ENCODE measurements at places on chromosomes 1 and 21.

DNA sequence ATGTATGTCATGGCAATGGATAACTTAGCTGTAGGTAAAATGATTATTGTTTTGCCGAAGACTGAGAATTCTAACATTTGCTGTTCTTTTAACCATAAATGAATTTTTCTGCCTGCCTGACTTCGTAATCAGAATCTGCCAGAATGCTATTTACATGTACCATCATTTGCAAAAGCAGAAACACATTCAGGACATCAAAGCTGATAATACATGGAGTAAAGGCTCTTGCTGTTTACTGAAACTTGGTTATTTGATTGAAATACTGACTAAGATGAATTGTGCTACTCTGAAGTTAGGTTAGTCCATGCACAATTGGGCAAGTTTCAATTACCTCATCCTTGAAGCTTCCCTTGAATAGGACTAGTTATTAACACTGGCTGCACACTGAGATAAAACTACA lies 293.8 kb downstream of the PLA2G4A start:
- DNase-seq = no peak

- DNase-seq = no peak
Observed at GRCh38 chr1:20429296-20429695, 56.7 kb downstream of the CAMK2N1 start.

- DNase-seq = no peak
Observed at GRCh38 chr1:10975567-10976326, 36.7 kb upstream of the TARDBP start.

DNA sequence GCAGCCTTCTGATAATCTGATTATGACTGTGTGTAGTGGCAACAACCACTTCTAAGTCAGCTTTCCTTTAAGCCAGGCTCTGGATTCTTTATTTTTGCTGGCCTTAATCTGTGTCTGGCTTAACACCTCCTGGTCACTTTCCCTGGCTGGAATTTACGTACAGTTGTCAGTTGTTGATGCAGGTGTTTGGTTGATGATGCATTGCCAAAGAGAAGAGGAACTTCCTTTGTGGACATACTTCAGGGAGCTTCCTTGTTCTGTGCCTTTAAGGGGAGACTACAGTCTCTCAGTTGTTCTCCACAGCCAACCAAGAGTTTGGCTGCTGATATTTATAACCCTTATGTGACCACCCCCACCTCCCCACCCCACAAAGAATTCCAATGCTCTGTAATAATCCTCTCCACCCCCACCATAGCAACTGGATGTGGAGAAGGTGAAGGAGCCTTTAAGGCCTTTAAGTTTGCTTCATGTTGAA lies 96.0 kb upstream of the BMP8A start:
- DNase-seq = no peak

DNA sequence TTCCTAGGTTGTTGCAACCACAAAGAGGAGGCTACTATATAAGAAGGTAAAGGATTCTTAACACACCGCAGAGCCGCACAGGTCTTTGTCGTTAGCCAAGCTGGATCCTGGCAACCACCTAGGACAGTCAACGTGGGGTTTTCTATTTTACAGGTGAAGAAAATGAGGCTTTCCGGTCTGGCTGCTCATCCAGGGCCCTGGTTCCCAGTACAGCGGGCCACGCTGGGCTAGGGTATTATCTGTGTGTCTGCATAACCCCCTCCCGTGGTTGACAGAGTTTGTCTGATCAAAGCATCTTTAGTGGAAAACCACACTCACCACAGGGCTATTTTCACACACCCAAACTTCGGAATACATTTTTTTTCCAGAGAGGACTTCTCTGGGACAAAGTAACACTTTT lies 39.0 kb upstream of the PDE9A start:
- DNase-seq = peak; percentile 67

DNA sequence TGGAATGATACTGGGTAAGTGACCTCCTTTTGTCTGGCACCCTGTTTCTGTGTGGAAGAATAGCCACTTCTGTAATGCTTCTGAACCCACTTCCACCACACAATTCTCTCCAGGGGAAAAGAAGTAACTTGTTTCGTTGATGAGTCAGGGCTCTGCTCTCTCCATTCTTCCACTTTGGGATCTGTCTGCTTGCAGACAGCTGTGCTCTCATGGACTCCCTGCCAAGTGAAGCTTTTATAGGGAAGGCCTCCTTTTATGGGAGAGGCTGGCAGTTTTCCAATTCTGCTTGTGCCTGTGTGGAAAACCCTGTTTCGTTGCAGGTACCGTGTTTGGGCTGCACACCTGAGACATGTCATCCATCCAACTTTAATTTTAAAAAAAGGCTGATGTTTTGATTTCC lies 130.7 kb downstream of the GIPC2 start:
- DNase-seq = no peak

DNA sequence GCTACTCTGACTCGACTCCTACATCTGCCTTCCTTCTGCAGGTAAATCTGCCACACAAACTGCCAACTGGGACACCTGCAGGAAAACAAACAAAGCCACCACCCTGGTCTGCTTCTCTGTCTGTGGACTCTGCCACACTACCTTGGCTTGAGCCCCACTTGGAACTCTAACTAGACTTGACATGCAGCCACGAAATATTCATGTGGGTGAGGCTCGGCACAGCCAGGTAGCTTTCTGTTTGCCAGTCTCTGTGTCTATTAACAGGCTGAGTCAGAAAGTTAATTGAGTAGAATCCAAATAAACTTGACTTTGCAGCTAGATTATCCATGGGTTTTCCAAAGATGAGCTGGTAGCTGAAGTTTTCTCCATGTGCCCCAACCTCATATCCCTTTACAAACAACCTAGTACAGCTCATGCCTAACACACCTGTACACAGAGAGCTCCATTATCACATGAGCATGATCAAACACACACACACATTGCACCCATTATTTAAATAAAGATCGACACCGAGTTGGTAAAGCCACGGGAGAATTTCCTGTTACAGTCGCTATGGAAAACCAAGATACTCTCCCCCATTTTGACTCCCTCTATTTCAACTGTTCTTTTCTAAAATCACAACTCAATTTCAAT lies 808 bp downstream of the C1orf116 start:
- no peak for DNase-seq

GRCh38 chr1:70855203-70855602 lies 192.4 kb downstream of the PTGER3 start:
- DNase-seq = no peak

DNA sequence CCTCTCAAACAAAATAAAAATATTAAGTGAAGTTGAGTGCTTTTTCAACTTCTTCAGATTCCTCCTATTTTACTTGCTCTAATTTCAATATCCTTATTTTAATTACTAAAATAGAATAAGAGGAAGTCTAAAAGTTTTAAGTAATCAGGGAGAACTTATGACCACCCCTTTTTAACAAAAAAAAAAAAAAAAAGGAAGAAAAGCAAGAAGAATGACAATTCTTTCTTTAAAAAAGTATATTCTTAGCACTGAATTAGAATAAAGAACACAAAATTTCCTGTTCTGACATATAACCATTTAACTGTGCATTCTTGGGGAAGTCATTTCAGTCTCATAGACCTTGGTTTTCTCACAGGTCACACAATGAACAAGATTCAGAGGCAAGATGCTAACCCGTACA lies 46.8 kb downstream of the SAMSN1 start:
- no peak for DNase-seq

Data from CD4-positive, alpha-beta T cell treated with Interleukin-12 subunit alpha and Interleukin-12 subunit beta, for 1 hour (primary cell).